ENCODE measurements at places on chromosomes 13 and 19. TPM values are rescaled to one million over a fixed set of nuclear protein-coding genes. Genes with fewer than 3 reads are reported as not detected.

Gene ONECUT3
- not detected for total RNA-seq

Gene HSD17B14
- 9.9 TPM for total RNA-seq

Gene MAST3
- 2.7 TPM for total RNA-seq

Gene PRKD2
- total RNA-seq: 18.8 TPM

Gene SCGB2B2
- not detected for total RNA-seq

Gene LCP1
- total RNA-seq: 13.5 TPM

Gene PDX1
- not detected for total RNA-seq

Gene SUGT1
- 59.5 TPM for total RNA-seq

Gene ACER1
- total RNA-seq: not detected

Gene APC2
- total RNA-seq: 0.79 TPM

Gene MYH14
- 2.8 TPM for total RNA-seq

Gene ZNF43
- 0.22 TPM for total RNA-seq

Gene CGB2
- not detected for total RNA-seq

Gene RFPL4A
- not detected for total RNA-seq

Gene ZNF177
- total RNA-seq: 3.3 TPM

Gene IL4I1
- total RNA-seq: 6.4 TPM

Gene TTC9B
- 0.29 TPM for total RNA-seq

Gene PET100
- total RNA-seq: 35.8 TPM

Gene CEACAM5
- total RNA-seq: not detected

Gene KLF1
- not detected for total RNA-seq

Gene FPR1
- not detected for total RNA-seq

Gene CD79A
- not detected for total RNA-seq

Gene INSR
- total RNA-seq: 7.2 TPM

Gene ZNF534
- not detected for total RNA-seq

Gene CEACAM7
- not detected for total RNA-seq

Gene NUCB1
- 104 TPM for total RNA-seq

Gene FUT2
- not detected for total RNA-seq

Gene SMIM44
- not detected for total RNA-seq

Gene SIAH3
- total RNA-seq: not detected

Gene BRME1
- total RNA-seq: 0.48 TPM

Gene ZNF763
- 1.1 TPM for total RNA-seq

Gene USHBP1
- not detected for total RNA-seq

Gene C19orf25
- total RNA-seq: 60.4 TPM

Gene ZNF850
- total RNA-seq: 8.4 TPM

Gene TFPT
- 53.8 TPM for total RNA-seq

Gene CD320
- 70.6 TPM for total RNA-seq

Gene WDR88
- total RNA-seq: not detected

Gene CYP4F3
- 3.3 TPM for total RNA-seq

Gene FLT3
- total RNA-seq: 0.22 TPM

Gene DAND5
- 0.10 TPM for total RNA-seq

Gene EIF3K
- 358 TPM for total RNA-seq

Gene GPC5
- not detected for total RNA-seq

Gene CEBPA
- 4.3 TPM for total RNA-seq

Gene GPR4
- total RNA-seq: not detected

Gene ZNF329
- 16.0 TPM for total RNA-seq

Gene COL4A2
- total RNA-seq: 218 TPM

Gene C19orf53
- total RNA-seq: 222 TPM

Gene PSG3
- total RNA-seq: not detected

Gene MAB21L1
- 0.88 TPM for total RNA-seq

Gene NALCN
- total RNA-seq: 0.60 TPM

Gene FOXA3
- total RNA-seq: not detected

Gene PROZ
- not detected for total RNA-seq

Gene GGN
- total RNA-seq: 0.19 TPM

Gene GIPC3
- total RNA-seq: 0.07 TPM

Gene BSG
- 700 TPM for total RNA-seq

Gene CD70
- total RNA-seq: 57.3 TPM

Gene ZNF726
- total RNA-seq: 10.4 TPM

Data from A172 (cell line).